ENCODE measurements at places on chromosomes 12 and 14.

DNA sequence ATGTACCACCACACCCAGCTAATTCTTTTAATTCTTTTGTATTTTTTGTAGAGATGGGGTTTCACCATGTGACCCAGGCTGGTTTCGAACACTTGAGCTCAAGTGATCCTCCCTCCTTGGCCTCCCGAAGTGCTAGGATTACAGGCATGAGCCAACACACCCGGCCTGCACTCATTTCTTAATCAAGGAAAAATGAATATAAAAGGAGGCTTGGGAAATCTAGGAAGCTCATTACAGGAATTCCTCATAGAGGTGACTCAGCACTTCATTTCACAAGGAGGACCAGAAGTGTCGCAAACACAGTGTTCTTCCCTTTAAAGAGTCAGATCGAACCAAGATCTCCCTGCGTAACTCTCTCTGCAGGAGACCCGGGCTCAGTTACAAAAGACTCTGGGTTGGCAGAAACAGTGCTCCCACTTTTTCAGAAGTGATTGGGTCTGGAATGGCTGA lies 30.3 kb downstream of the NFKBIA start:
- no peaks in the 10 kb centered on the region for H3K27me3 ChIP-seq
- peak overlapping the region; percentile 92 for H3K27ac ChIP-seq
- peak; percentile 99 for DNase-seq
- H3K36me3 ChIP-seq = peaks cover 7% of the 10 kb centered on the region

DNA sequence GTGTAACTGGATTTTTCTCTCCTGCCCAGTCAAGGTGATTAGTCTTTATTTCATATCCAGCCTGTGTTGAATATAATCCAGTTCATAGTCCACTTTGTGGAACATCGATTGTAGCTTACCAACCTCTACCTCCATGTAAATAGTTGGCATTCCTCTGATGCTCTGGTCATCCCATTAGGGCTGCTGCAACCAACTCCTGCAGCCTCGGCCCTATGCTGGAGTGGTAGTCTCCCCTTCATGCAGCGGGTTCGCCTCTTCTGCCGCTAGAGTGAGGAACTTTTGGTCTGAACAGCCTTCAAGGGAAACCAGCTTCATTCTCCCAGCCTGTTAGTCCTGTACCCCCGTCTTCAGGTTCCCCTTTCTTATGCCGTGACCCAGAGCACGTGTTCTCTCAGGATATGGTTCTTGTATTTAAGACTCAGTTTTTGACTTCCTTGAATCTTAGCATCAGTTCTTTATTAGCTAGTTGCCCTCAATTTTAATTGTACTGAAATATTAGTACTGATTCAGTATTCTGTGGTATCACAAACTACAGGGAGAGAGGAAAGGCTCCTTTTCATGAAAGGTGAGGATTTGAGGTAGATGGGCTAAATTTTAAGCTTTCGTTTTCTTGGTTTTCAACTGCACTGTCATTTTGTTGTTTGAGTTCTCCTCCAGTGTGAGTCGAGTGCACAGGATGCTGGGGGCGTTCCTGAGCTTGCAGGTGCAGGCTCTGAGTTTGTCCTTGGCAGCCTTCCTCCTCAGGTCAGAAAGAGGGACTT lies 33.2 kb downstream of the ZNF664 start:
- no peak overlapping the region for H3K4me3 ChIP-seq
- peaks cover 20% of the 10 kb centered on the region for H3K4me1 ChIP-seq
- peaks cover 34% of the 10 kb centered on the region for H3K36me3 ChIP-seq
- DNase-seq = no peak

DNA sequence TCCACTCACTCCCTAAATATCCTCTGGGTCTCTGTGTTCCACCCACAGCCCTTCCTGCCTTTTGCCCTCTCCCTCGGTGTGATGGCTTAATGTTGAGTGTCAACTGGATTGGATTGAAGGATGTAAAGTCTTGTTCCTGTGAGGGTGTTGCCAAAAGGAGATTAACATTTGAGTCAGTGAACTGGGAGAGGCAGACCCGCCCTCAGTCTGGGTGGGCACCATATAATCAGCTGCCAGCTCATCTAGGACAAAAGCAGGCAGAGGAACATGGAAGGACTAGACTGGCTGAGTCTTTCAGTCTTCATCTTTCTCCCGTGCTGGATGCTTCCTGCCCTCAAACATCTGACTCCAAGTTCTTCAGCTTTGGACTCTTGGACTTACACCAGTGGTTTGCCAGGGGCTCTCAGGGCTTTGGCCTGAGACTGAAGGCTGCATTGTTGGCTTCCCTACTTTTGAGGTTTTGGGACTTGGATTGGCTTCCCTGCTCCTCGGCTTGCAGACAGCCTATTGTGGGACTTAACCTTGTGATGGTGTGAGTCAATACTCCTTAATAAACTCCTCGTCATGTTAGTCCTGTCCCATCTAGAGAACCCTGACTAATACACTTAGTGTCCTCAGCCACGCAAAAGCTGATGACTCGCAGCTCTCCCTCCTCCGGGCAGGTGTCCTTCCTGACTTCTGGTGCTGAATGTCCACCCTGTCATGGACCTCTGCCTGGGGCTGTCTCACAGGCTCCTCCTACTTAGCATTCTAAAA lies 5.9 kb downstream of the DGLUCY start:
- H3K4me3 ChIP-seq = no peak overlapping the region
- H3K27me3 ChIP-seq = no peaks in the 10 kb centered on the region
- H3K36me3 ChIP-seq = peaks cover 19% of the 10 kb centered on the region
- peak overlapping the region; percentile 29 for H3K27ac ChIP-seq
- DNase-seq = peak; percentile 49

DNA sequence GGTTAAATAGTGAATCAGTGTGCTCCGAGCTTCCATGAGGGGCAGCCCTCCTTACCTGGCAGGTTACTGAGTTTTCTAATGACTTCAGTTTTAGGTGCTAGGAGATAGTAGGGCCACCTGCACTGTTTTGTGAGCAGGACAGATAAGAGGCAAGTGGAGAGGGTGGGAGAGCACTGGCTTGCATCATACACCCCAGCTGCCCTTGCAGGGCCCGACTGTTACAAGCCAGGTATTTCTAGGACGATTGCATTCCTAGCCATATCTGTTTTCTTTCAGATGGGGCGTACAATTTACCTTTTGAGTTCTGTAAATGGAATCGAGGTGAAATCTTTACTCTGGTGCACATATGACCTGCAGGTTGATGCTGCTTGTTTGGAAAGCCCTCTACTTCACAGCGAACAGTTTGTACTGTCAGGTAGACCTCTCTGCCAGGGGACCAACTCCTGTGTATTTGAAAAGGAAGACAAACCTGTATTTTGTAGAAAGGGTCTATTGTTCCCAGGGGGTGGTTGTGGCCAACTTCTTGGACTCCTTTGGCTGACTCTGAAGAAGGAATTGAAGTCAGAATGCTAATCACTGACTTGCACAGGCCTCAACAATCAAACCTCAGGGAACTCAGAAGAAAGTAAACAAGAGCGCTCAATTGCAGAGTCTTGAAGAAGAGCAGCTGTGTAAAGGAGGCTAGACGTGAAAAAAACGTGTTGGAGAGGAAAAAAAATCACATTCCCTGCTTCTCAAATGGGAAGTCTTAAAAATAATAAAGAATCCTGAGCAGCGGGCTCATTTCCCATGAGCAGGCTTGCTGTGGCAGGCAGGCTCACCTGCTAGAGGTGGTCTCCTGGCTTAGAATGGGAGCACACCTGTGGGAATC lies 57.3 kb downstream of the ETV6 start:
- H3K4me1 ChIP-seq = peaks cover 20% of the 10 kb centered on the region
- H3K36me3 ChIP-seq = no peaks in the 10 kb centered on the region
- no peak for DNase-seq
- H3K27ac ChIP-seq = peak overlapping the region; percentile 57
- no peak overlapping the region for H3K4me3 ChIP-seq
